NCI-H526 treated with DMSO at 0.1 percent for 48 hours (cell line): ENCODE measurements at places on chromosomes 3 and 15.
A peak's percentile ranks its signal among the peaks of the same experiment; 100 is the strongest.

DNA sequence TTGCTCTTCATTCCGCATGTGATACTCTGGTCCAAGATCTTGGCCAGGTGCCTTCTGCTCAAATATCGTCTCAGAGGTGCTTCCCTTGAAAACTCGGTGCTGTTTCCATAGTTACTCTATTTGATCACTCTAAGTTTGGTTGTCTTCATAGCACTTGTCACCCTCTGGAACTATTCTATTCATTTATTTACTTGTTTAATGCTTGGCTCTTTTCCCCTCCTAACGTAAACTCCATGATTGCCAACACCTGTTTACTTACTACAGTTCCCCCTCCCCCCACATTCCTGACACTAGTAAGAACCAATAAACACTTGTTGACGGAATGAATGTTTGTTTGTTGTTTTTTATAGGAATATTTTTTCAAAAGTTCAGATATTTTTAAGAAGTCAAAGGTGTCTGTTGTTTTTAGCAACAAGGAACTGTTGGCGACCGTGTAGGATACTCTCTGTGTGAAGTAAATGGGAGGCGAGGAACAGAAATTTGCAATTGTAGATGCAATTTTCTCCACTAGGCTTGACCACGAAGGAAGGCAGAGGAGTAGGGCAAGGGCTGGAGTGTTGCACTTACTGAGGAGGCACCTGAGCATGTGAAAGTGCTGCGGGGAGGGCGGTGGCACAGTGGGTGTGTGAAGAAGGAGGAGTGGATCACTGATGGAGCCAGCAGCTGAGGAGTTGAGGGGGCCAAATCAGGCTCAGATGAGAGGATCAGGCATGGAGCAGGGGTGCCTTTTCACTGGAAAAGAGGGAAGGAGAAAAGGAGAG, 48.4 kb downstream of the MOBP start:
- no peak for DNase-seq

GRCh38 chr3:128256131-128256530, 102.8 kb downstream of the EEFSEC start:
- DNase-seq = no peak

DNA sequence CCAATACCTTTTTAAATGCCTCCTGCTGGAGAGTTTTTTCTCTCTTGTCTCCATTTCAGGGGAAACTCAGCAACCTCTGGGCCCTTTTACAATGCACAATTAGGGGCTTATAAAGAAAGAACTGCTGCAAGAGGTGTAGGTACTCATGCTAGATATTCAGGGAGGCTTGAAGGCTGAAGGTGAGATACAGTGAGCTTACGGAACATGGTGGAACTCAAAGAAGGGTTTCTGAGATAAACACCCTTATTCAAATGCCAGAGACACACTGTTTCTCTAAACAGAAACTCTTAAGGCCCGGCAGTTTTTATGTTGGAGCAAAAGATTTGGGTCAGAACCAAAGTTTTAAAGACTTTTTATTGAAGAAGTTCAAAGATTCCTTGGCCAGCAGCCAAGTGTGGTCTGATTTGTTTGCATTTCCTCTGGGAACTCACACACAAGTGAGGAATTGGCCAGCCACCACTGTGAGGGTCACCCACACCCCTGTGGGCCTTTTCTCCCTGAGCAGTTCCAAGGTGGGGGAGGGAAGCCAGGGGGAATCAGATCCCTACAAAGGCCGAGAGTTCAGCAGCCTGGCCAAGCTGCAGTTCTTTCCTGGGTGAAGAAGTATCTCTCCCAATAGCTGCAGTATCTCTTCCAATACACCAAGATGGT, 47.8 kb downstream of the TNFAIP8L3 start:
- DNase-seq = no peak

DNA sequence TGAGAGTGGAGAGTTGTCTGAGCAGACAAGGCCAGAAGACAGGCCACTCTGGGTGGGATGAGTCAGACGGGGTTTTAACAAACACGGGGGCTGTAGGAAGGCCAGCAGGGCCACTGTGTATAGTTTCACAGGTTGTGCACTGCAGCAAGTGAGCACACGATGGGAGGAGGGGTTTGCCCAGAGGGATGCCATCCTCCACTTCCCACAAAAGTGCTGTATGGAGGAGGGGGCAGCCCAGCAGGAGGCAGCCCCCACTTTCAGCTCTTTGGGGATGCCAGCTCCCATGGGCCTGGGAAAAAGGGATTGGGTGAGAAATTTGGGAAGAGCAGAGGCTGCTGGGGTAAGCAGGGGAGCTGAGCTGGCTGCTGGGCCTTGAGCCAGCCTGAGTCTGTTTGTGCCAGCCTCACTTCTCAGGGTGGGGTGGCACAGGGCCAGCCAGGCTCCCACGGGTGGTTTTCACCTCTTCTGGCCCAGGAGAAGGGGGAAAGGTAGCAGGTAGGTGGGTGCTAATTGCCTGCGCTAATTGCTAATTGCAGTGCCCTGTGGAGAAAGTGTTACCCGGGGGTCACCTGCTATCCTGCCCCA, 6.7 kb downstream of the ZBTB47 start:
- no peak for DNase-seq

DNA sequence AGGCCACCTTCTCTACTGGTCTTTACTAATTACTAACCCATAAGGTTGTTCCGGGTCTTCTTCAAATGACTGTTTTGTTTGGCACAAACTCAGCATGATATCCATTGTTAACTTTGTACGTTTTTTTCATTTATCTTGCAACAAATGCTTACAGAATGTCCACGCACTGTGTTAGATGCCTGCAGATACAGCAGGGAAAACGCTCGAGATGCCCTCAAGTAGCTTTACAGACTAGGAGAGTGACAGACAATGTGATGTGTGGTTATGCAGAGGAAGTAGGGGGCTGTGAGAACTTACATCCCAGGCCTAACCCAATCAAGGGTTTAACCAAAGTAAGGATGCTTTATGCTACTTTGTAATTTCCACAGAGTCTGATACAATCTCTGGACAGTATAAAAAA, 949 bp upstream of the RFC4 start:
- DNase-seq = no peak

DNA sequence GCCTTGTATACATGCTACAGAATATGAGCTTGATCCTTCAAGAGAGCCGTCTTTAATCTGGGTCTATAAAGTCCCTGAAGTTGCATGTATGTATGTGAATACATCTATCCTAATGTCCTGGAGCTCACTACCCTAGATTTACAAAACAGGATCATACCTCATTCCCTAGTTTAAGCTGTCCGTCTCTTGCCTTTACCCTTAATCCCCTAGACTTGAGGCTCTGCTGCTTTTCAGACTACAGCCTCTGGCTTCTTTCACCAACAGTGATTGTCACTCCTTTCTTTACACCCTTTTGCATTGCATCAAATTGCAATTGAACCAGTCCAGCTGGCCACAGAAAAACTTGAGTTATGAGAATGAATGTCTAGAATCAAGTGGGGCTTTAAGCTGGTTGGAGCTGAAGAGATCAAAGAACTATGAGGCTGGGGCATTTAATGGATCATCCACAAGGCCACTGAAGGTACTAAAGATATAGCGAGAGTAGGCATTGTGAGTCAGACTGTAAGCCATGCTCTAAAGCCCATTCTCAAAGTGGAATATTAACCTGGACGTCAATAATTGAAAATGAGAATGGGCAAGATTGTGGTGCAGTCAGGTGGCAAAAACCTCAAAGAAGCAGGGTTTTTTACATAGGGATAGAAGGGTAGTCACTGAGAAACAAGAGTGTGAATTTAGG, 12.3 kb upstream of the PLD1 start:
- no peak for DNase-seq

DNA sequence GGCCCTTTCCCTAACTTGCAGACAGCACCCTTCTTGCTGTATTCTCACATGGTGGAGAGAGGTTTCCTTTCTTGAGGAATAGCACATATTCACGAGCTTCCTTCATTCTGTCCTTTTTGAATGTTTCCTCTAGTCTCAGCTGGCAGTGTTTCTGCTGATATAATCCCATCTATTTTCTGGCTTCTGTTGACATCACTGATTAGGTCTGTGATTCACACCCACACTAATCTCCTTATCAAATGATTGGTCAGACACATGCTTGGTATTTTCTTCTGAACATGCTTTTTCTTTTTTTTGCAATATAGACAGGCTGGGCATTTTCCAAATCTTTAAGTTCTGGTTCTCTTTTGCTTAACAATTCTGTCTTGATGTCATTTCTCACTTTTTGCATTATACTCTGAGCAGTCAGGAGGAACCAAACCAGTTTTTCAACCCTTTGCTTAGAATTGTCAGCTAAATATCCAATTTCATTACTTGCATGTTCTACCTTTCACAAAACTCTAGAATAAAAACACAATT, 65.4 kb downstream of the OXSM start:
- DNase-seq = no peak

- DNase-seq = no peak
Observed at GRCh38 chr3:140822401-140823047, 119.1 kb upstream of the SLC25A36 start.

DNA sequence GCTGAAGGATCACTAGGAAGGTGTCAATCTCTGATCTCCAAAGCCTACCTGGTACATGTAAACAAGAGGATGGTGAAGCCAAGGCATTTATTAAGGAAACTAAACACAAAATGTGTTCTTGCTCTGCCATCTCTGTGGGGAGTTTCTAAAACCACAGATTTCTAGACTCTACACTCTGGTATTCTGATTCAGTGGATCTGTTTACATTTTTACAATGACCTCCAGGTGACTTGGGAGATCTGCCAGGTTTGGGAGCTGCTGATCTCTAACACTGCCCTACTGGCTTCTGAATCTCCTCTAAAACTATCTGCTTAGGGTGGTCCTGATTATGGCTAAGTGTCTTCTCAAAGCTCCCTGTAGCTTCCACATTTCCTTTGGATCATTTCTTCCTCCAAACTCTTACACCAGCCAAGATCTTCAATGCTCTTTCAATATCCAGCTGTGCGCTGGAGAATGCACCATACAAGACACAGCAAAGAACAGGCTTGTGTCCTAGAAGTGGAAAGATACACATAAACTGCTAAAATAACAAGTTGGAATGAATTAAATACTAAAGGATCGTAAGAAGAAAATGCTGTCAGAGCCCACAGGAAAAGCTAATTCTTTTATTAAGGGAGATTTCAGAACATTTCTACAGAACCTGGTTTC, 72.7 kb downstream of the GREM1 start:
- no peak for DNase-seq

DNA sequence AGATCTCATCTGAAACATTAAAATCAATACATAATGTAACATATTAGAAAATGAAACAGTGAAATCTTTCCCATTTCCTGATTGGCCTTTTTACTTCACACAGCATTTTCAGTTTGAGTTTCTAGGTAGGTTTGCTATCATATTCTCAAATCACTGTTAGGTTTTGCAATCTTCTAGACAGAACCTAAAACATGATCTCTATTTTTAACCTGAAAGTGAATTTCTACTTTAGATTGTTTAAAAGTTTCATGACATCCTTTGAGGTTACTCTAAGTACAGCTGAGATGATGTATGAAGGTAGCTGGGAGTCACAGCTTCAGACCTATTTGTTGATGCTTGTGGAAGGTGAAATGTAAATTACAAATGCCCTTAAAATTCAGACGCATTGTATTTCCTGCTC, 118.4 kb upstream of the GPR149 start:
- DNase-seq = peak; percentile 15

- DNase-seq = no peak
Observed at GRCh38 chr3:9168241-9168741, 81.2 kb downstream of the SRGAP3 start.

- DNase-seq = no peak
Observed at GRCh38 chr3:176286476-176287085, 910.7 kb downstream of the TBL1XR1 start.

DNA sequence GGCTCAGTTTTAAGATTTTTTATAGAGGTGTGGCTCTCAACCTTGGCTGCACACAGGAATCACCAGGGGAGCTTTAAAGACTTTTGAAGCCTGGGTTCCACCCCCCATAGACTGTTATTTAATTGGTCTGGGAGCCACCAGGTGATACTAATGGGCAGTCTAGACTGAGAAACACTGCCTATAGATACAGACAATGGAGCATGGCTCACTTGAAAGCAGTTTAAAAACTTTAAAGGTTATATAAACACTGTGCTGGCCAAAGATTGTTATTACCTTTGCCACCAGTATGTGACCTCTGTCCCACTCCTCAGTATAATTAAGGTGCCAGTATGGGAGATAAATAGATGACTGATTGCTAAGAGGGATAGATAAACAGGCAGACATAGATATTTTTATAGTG, 3.8 kb downstream of the GOLIM4 start:
- no peak for DNase-seq

GRCh38 chr3:126356373-126357264, 589 bp downstream of the KLF15 start:
- no peak for DNase-seq

DNA sequence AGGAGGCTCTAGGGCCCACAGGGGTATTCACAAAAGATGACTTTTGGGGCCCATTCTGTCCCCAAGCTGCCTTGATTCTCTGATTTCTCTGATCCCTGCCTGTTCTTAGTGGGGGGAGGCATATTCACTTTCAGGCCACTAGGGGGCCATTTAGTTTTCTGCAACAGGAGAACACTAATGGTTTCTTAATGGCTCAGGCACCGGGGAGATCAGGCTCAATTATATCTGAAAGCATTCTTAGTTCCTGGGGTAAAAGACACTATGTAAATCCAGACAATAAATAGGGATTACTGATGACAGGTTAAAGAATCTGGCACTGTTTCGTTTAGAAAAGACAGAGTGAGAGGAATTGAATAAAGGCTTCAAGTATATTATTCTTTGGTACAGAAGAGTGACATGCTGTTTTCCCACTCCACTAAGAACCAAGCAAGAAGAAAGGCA, 2.5 kb upstream of the INAFM2 start:
- peak; percentile 72 for DNase-seq

DNA sequence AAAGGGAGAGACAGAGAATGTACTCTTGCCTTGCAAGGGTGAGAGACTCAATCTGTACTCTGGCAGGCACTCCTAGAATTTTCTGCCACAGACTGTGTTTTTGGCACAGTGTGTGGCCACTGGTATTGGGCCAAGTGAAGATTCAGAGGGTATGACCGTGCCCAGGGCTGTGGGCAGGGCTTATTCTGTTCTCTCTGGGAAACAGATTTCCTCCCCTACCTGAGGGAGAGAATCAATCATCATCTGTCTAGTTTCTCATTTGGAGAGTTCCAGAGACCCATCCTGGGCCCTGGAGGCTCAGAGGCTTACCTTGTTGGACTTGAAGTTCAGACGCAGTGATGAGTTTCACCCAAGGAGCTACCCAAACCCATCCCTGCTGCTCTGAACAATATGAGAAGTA, 28.2 kb downstream of the CSTA start:
- DNase-seq = no peak
